ENCODE measurements at places on chromosomes 7 and 10.

GRCh38 chr10:97238855-97239254, 53.1 kb upstream of the SLIT1 start:
- DNase-seq = no peak
- H3K27me3 ChIP-seq = no peaks in the 10 kb centered on the region
- no peaks in the 10 kb centered on the region for H3K36me3 ChIP-seq
- no peaks in the 10 kb centered on the region for H3K4me1 ChIP-seq
- no peak overlapping the region for H3K27ac ChIP-seq

DNA sequence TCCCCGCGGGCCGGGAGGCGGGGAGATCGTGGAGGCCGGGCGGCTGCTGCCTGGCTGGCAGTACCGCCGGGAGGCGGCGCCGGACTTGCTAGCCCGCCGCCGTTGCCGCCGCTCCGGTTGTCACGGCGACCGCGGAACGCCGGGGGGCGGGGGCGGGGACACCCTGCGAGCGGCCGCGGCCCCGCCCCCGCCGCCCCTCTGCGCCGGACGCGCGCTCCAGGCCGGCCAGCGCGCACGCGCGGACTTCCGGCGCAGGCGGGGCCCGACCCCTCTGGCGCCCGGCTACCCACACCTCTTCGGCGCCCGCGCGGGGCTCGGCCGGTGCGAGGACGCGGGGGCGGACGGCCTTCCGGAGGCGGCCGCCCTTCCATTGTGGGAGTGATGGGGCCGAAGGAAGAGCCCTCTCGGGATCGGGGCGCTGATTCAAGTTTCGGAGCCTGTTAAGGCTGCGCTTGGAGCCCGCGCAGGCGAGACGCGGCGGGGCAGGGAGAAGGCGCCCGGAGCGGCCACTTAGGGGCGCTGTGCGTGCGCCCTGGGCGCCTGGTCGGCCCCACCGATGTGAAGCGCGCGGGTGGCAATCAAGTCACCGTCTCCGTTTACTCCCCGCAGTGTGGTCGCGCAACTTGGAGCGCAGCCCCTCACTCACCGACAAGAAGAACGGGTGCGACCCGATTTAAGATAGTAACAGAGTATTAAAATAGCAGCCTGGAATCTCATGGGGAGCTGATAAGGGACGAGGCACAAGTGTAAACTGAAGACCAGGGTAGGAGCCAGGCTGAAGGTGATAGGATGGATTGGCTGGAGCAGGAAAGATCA, 449 bp upstream of the DPY19L1 start:
- H3K4me1 ChIP-seq = no peaks in the 10 kb centered on the region
- H3K4me3 ChIP-seq = peak overlapping the region; percentile 82

DNA sequence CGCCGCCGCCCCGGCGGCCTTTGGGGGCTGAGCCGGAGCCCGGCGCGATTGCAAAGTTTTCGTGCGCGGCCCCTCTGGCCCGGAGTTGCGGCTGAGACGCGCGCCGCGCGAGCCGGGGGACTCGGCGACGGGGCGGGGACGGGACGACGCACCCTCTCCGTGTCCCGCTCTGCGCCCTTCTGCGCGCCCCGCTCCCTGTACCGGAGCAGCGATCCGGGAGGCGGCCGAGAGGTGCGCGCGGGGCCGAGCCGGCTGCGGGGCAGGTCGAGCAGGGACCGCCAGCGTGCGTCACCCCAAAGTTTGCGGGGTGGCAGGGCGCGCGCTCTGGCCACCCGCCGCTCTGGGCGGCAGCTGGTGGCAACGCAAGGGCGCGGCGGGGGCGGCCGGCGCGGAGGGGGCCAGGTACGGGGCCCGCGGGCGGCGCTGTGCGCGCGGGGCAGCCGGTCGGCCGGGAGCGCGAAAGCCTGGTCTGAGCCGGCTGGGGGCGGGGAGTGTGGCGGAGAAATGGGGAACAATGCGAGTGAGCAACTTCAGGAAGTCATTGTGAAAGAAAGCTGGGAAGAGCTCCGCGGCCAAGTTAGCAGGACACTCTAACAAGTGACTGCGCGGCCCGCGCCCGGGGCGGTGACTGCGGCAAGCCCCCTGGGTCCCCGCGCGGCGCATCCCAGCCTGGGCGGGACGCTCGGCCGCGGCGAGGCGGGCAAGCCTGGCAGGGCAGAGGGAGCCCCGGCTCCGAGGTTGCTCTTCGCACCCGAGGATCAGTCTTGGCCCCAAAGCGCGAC, at the start of gene IKZF1:
Gene IKZF1, plus strand, starts transcription at position 588 of the 782 bp plus-strand sequence. CDS start 14,346 bp downstream, outside the sequence.
- H3K36me3 ChIP-seq = no peaks in the 10 kb centered on the region
- H3K4me3 ChIP-seq = peak within 1 kb of the TSS; percentile 57
- H3K27ac ChIP-seq = peak within 1 kb of the TSS; percentile 95
- peaks cover 2% of the 10 kb centered on the region for H3K27me3 ChIP-seq
- no peak for DNase-seq
- no peaks in the 10 kb centered on the region for H3K4me1 ChIP-seq

GRCh38 chr10:55464083-55464482, 663.1 kb upstream of the PCDH15 start:
- H3K27ac ChIP-seq = no peak overlapping the region
- no peak for DNase-seq
- H3K4me1 ChIP-seq = no peaks in the 10 kb centered on the region
- no peak overlapping the region for H3K4me3 ChIP-seq
- H3K27me3 ChIP-seq = no peaks in the 10 kb centered on the region
- no peaks in the 10 kb centered on the region for H3K36me3 ChIP-seq

DNA sequence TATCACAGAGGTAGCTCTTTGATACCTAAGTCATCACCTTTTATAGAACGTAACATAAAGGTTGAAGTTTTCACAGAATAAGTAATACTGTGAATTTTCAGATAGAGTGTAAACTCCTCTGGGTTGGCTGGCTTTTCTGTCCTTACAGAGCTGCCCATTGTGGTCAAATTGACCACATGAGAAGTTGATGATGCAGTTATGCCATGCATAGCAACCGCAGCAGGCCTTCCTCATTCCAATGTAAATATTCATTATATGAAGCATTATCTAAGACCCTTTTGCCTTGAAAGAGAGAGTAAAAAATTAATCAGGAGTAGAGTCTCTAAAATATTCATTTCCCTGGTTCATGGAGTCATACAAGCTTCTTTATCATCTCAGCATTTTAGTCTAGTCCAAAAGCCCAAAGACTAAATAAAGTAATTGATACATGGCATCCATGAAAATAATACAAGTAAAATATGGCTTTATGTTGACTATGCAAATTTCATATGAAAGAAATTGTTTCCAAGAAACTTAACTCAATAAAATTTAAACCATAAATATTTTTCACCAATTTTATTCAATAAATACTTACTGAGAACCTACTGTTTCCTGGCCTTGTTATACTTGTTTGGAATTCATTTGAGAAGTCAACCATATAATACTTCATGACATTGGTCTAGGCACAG, 516.4 kb downstream of the PCDH15 start:
- H3K4me1 ChIP-seq = no peaks in the 10 kb centered on the region
- H3K36me3 ChIP-seq = no peaks in the 10 kb centered on the region
- no peaks in the 10 kb centered on the region for H3K27me3 ChIP-seq
- DNase-seq = no peak
- no peak overlapping the region for H3K27ac ChIP-seq
- no peak overlapping the region for H3K4me3 ChIP-seq

DNA sequence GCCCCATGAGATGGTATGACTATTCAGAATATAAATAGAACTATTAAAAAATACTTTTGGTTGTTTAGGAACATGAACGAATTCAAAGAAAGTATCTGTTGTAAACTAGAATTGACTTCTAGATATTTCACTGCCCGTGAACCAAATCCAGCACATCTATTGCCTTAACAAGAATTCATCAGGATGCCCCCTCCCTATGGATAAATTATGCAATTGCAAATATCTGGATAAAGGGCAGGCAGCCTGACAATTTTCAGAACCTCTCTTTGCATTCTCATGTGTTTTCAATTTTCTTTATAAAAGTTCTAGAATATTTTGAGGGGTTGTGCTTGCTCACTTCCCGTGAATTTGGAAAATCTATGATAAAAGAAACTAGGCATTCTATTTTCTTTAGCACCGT, 822.1 kb upstream of the SORCS1 start:
- no peak overlapping the region for H3K27ac ChIP-seq
- no peak overlapping the region for H3K4me3 ChIP-seq
- no peaks in the 10 kb centered on the region for H3K4me1 ChIP-seq
- H3K36me3 ChIP-seq = no peaks in the 10 kb centered on the region

DNA sequence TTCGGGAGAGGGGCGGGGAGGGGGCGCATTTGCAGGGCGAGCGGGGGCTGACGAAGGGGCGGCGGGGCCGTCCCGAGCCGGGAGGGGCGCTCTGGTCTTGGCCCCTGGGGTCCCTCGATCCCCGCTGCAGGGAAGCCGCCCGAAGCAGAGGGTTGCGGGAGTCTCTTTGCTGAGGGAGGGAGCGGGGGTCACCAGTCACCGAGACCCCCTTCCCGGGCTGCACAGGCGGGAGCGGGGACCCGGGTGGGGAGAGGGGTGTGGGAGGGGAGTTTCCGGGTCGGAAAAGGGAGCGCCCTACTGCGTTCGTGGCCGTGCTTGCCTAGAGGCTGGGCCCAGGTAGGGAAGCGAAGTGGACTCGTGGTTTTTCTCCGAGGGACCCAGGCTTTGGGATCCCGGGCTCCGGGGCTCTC, 422 bp downstream of the AP1S1 start:
- DNase-seq = no peak
- peak overlapping the region; percentile 66 for H3K27ac ChIP-seq
- H3K4me3 ChIP-seq = peak overlapping the region; percentile 76
- H3K36me3 ChIP-seq = no peaks in the 10 kb centered on the region

- no peak overlapping the region for H3K4me3 ChIP-seq
- no peak for DNase-seq
- H3K27ac ChIP-seq = no peak overlapping the region
- no peaks in the 10 kb centered on the region for H3K36me3 ChIP-seq
Measured at GRCh38 chr7:131388126-131388525, 60.5 kb downstream of the MKLN1 start.

DNA sequence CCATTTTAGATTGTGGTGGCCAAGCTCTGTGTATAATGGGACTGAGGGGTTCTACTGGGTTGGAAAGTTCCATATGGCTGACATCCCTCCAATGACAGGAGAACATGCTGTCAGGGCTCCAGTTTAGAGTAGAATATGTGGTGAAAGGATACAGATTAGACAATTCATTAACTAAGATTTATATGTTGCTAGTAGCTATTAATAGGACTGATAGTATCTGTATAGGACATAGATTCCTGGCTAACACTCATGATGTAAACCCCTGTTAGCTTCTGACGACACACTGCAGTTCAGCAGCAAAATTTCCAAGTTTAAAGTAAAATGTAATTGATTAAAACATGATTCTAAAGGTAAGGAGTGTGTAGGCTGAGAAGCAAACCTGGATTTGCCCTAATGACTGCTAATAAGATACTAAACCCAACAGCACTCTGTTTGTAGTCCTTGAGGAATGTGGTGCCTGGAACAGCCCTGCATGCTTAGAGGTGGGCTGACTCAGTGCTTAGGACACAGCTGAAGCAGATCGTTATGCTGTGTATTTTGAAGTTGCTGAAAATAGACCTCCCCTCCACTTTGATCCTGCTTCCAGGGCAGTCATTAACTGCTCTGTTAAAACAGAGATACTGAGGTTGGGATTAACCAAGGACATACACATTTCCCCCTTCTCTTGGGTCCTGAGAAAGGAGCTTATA, 1129.6 kb downstream of the SORCS3 start:
- no peak for DNase-seq
- H3K36me3 ChIP-seq = no peaks in the 10 kb centered on the region
- no peaks in the 10 kb centered on the region for H3K4me1 ChIP-seq
- H3K27me3 ChIP-seq = no peaks in the 10 kb centered on the region
- H3K4me3 ChIP-seq = no peak overlapping the region

DNA sequence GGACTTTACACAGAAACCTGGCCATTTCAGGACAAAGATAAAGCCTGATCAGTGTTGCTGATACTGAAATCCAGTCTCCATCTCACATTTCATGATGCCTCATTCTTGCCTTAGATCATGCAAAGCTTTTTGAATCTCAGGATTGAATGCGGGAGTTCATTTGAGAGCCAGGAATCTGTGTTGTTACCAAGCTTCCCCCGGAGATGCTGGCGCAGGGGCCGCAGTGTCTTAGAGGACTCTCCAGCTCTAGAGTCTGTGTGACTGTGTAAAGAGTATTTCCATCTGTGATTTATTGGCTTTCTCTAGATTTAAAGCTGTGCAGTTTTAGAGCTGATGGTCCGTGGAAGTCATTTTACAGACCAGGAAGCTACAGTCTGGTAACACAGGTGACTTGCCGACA, 32.0 kb downstream of the LMTK2 start:
- H3K4me1 ChIP-seq = peaks cover 4% of the 10 kb centered on the region
- no peaks in the 10 kb centered on the region for H3K27me3 ChIP-seq
- no peak for DNase-seq
- no peak overlapping the region for H3K4me3 ChIP-seq

- no peak overlapping the region for H3K4me3 ChIP-seq
- DNase-seq = no peak
- no peak overlapping the region for H3K27ac ChIP-seq
- H3K36me3 ChIP-seq = no peaks in the 10 kb centered on the region
- no peaks in the 10 kb centered on the region for H3K27me3 ChIP-seq
Measured at GRCh38 chr10:67151471-67151870, 225.6 kb downstream of the LRRTM3 start.

DNA sequence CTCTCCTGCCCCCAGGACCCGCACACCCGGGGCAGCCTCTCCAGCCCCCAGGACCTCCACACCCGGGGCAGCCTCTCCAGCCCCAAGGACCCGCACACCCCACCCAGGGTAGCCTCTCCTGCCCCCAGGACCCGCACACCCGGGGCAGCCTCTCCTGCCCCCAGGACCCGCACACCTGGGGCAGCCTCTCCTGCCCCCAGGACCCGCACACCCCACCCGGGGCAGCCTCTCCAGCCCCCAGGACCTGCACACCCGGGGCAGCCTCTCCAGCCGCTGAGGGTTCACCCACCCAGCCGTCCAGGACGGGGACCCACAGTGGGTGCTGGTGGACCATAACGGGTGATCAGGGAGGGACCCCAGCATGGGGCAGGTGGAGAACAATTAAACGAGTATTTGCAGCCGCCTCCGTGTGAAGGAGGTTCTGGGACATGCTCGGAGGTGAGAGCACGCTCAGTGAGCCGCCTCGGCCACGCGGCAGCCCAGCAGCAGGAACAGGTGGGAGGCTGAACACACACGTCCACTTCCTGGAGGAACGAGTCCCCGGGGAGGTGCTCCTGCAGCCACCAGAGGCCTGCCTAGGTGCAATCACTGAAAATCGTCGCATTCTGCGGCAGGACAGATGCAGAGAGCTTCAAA, 107.9 kb downstream of the PDGFA start:
- H3K27me3 ChIP-seq = no peaks in the 10 kb centered on the region
- no peak overlapping the region for H3K27ac ChIP-seq
- H3K4me3 ChIP-seq = no peak overlapping the region
- DNase-seq = peak; percentile 43

- no peaks in the 10 kb centered on the region for H3K27me3 ChIP-seq
- H3K27ac ChIP-seq = no peak overlapping the region
- H3K4me3 ChIP-seq = no peak overlapping the region
- no peak for DNase-seq
- H3K36me3 ChIP-seq = no peaks in the 10 kb centered on the region
Measured at GRCh38 chr7:109235316-109235715, 665.6 kb downstream of the DNAJB9 start.

GRCh38 chr10:118003126-118003525, 43.6 kb downstream of the RAB11FIP2 start:
- H3K4me3 ChIP-seq = no peak overlapping the region
- no peak for DNase-seq
- H3K27me3 ChIP-seq = no peaks in the 10 kb centered on the region
- H3K4me1 ChIP-seq = no peaks in the 10 kb centered on the region
- no peak overlapping the region for H3K27ac ChIP-seq

Measured in Peyer's patch (tissue), 4 donors.